Spinal cord (tissue), 10 donors: ENCODE measurements at places on chromosomes 11 and 22. TPM values are rescaled to one million over a fixed set of nuclear protein-coding genes. Genes with fewer than 3 reads are reported as not detected.

ALDH3B1 gene
- 4.5 TPM for total RNA-seq

APBB1 gene
- total RNA-seq: 117 TPM

KCNJ5 gene
- 2.7 TPM for total RNA-seq

KCNE3 gene
- 16.1 TPM for total RNA-seq

MMP8 gene
- total RNA-seq: not detected

CHRM4 gene
- total RNA-seq: 4.6 TPM

PPP2R1B gene
- 27.2 TPM for total RNA-seq

OR8G1 gene
- not detected for total RNA-seq
